Mucosa of gallbladder (tissue), 1 donor: ENCODE measurements at places on chromosomes 4 and X.

DNA sequence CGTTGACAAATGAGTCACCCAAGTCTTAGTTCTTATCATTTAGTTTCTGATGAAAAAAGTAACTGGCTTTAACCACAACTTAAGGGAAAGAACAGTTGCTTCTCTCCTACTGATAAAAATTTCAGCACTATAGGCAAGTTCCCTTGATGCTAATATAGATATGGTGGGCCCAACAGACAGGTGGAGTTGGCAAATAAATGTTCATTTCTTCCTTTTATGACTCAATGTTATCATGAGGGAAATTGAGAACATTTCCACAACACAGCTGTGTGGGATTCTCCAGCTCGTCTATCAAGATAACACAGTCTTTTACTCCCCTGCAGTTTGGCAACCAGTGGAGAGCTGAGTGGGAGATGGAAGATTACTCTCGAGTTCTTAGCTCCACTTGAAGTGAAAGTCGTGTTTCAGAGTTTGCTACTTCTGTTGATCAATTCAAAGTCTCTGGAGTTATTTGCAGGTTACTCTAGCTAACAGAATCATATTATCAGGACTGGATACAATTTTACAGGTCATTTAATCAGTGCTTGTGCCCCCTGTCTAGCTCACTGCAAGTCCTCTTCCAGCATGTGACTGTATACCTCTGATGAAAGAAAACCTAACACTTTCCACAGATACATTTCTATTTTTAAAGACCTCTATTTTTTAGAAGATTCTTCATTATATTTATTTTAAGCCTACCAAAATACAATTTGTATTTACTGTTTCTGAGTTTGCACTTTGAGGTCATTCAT lies 270.6 kb upstream of the GK2 start:
- DNase-seq: no peak

DNA sequence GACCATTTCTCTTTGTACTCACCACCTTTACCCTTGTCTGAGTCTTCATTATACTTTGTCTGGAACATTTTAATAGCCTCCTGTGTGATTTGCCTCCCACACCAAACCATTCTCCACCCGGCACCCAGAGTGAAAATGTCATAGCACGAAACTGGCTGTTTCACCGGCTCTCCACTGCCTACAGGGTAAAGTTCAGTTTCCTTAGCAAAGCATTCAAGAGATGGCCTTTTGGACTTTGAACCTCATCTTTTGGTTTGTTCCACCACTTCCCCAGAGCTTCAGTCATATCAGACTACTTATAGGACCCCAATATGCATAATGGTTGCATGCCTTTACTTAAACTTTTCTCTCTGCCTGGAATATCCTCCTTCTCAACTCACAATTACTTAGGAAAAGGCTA lies 38.3 kb downstream of the RAP2C start:
- DNase-seq: peak; percentile 13

- no peak for DNase-seq
These were observed 660 bp downstream of the GEMIN8 start for GRCh38 chrX:14029039-14029424.

- DNase-seq: no peak
These were observed 471.9 kb downstream of the TRIML1 start for GRCh38 chr4:188611143-188611542.

- DNase-seq: no peak
These were observed 35.5 kb downstream of the SLIT2 start for GRCh38 chr4:20287246-20287645.

DNA sequence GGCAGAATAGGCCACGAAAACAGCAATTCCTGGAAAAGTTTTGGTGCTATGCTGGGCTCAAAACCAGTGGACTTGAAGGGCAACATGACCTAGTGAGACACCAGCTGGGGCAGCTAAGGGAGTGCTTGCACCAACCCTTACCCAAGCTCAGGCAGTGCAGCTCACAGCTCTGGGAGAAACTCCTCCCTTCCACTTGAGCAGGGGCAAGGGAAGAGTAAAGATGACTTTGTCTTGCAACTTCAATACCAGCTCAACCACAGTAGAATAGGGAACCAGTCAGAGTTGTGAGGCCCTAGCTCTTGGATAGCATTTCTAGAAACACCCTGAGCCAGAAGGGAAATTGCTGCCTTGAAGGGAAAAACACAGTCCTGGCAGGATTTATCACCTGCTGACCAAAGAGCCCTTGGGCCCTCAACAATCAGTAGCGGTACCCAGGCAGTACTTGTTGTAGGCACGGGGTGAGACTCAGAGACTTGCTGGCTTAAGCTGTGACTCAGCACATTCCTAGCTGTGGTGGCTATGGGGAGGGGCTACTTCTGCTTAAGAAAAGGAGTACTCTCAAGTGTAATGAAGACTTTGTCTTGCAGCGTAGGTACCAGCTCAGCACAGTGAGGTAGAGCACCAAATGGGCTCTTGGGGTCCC lies 19.7 kb upstream of the ABCG2 start:
- peak; percentile 36 for DNase-seq

GRCh38 chr4:98712607-98713006 lies 54.2 kb upstream of the TSPAN5 start:
- no peak for DNase-seq

DNA sequence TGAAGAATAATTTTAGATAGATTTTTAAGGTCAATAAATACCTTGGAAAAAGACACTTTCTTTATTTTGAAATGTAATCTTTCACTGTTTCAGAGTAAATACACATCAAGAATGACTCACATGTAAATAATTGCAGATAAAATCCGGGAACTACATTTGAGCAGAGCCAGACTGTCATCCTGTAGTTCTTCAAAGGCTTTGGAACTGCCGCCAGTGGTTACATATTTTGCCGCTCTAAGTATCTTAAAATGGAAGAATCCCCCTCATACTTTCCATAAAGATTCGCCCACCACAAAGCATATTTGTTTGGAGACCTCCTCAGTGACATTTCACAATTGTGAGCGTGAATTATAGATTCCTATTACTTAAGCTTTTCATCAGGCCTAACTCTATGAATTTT lies 607.8 kb upstream of the ZFP42 start:
- no peak for DNase-seq

DNA sequence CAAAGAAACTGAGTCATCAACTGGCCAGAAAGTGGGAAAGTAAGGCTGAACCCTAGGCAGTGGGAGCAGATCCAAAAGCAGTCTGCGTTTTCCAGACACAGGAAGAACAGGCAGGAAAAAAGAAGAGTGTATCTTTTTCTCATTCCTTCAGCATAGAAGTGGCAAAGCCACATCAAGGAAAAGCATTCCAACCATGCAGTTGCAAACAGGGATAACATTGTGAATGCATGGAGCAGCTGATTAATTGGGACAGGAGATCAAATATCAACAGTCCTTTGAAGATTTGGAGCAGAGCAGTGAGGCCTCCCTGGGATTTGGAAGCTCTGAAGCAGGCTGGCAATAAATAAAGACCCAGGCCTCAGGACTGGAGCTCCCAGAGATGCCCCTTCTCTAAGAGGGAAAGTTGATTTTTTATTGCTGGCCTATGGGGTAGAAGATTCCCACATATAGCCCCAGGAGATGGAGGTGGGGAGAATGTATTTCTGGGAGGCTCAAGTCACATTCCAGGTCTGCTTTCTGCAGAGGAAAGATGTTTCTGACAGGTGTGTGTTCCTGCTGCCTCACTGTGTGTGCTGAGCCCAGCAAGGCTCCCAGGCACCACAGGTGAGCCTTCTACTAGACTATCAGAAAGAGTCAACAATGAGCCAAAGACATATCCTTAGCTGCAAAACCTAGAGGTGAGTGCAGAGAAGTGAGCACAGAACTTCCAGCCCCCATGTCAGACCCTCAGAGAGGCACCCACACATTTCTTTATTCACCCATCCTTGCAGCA lies 222.5 kb downstream of the RAB28 start:
- DNase-seq: no peak

DNA sequence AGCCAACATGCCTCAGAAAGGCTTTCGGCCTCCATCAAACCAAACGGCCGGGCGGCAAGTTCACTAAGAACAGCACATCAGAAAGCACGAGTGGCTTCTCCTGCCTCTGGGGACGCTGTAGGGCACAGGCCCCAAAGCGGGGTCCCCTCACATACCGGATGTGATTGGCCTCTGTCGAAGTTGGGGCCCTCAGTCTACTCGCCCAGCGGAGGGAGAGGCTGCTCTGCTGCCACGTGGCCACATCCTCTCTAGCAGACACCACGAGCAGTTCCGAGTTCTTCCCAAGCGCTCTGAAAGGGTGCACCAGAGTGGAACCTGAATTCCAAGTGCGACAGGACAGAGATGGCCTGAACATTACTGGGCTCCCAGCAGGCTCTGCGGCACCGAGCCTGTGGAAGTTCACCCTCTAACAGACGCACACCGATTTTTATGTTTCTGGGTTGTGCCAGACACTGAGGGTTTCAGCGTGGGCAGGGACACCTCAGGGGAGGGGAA lies 21.1 kb downstream of the NOP14 start:
- DNase-seq: no peak

DNA sequence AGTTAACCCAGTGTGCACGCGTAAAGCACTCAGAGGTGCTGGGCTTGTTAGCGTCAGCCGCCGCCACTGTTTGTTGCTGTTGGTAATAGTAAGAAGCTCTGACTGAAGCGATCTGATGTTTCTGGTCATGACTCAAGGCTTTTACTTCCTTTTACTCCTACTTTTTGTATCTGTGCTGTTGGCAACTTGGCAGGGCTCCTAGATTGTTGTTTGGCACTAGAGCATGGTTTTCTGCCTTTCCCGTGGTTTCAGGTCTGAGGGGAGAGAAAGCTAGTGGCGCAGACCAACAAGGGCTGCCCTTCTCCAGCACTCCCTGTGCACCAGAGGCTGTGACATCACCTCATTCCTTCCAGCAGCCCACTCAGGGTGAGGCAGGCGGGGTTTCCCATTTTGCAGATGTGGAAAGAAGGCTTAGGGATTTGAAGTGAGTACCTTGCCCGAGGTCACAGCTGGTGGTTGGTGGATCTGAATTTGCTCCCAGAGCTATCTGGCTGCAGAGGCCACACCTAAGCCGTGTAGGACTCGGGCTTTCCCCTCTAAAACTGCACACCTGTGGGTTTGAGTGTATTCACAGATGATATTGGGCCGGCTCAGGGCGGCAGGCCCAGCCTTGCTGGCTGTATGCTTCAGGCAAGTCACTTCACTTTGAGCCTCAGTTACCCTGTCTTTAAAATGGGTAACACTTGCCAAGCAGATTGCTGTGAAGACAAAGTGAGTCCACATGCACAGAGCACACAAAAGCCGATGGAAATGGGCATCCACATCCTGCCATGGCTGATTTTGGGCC lies 51.2 kb upstream of the TADA2B start:
- DNase-seq: peak; percentile 32

DNA sequence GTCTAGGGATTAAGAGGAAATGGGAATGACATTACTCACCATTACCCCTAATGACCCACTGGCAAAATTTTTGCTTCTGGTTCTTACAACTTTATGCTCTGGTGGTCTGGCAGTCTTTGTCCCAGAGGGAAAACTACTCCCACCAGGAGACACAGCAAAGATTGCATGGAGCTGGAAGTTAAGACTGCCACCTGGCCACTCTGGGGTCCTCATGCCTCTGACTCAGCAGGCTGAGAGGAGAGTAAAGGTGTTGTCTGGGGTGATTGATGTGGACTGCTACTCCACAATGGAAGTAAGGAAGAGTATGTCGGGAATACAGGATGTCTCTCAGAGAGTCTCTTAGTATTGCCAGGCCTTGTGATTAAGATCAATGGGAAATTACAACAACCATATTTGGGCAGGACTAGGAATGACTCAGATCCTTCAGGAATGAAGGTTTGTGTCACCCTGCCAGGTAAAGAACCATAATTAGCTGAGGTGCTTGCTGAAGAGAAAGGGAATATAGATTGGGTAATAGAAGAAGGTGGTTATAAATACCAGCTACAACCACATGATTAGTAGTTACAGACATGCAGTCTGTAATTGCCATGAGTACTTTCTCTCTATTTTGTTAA lies 215.5 kb downstream of the GPAT3 start:
- no peak for DNase-seq

DNA sequence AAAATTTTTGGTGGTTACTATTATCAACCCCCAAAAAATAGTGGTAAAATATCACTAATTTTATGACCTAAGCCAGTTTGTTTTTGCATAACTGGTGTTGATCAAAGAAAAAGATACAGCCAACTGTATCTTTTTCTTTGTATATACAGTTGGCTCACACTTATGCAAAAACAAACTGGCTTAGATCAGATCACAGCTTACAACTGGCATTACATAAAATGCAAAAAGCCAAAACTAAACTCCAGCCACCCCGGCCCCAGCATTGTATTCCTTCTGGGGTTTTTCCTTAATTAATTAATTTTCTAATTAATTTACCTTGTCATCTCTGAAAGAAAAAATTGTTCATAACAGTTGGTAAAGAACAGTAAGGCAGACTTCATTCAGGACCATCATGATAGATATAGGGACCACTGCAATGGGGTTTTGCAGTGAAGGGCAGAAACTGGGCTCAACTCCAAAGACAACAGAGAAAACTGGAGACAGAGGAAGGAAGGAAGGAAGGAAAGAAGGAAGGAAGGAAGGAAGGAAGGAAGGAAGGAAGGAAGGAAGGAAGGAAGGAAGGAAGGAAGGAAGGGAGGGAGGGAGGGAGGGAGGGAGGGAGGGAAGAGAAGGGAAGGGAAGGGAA lies 202.1 kb downstream of the HNRNPD start:
- no peak for DNase-seq

GRCh38 chr4:73080789-73081188 lies 11.3 kb upstream of the COX18 start:
- DNase-seq: no peak

GRCh38 chr4:173489514-173489913 lies 40.5 kb downstream of the HAND2 start:
- DNase-seq: no peak

- DNase-seq: no peak
These were observed 35.7 kb upstream of the APLN start for GRCh38 chrX:129690435-129690834.

GRCh38 chr4:148258535-148258934 lies 183.7 kb downstream of the NR3C2 start:
- DNase-seq: no peak

GRCh38 chrX:107731831-107732502 lies 43.6 kb downstream of the TSC22D3 start:
- peak; percentile 88 for DNase-seq

GRCh38 chrX:150870487-150871340 lies 27.8 kb downstream of the CD99L2 start:
- DNase-seq: no peak

DNA sequence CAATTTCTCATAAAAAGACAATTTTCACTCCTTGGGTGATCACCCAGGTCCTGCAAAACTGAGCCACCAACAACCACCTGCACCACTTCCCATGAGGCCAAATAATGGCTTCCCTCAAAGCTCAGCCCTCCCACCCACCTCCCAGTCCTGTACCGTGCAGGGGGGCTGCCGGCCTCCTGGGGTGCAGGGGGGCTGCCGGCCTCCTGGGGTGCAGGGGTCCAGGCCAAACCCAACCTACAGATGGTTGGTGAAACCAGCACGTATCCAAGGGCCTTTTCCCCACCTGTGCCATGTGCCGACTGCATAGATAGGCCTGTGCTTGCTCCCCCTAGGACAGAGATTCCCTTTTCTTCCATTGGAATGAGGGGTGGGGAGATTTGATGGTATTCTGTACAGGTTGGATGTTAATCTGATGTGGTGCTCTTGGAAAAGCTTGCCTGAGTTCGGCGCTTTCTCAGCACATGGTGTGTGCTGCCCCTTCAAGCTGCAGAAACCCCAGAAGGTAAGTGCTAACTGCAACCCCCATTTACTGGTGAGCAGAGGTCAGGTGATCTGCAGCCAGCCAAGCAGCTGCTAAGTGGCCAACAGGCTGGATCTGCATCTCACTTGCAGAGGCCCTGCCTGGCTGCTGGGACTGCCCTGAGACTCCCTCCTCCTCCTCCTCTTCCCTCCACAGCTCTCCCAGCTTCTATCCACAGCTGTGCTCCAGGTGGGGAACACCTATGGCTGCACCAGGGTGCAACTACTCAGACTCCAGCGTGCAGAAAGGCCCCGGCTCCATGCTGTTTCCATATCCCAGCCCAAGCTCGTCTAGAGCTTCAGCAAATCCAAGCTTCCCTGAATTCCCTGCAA lies 38.8 kb downstream of the FRG1 start:
- DNase-seq: no peak
